ENCODE measurements at places on chromosomes 13 and 19.

GRCh38 chr13:54029720-54030119 lies 1001.1 kb downstream of the OLFM4 start:
- DNase-seq = no peak

- DNase-seq = no peak
Observed at GRCh38 chr19:6970443-6970842, 50.8 kb downstream of the MBD3L2B start.

- no peak for DNase-seq
Observed at GRCh38 chr13:49512578-49512977, 16.8 kb downstream of the PHF11 start.

DNA sequence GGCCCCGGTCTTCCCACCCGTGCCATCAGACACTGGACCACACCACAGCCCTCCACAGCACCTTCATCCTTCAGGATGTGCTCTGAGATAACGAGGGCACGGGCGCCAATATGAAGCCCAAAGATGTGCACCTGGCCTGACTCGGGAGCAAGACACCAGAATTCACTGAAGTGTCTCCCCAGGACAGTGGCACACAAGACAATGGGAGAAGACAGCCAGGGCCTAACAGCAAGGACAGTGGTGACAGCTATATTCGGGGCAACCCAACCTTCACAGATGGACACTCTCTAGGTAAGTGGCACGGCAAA lies 7.2 kb downstream of the DDX39A start:
- no peak for DNase-seq

DNA sequence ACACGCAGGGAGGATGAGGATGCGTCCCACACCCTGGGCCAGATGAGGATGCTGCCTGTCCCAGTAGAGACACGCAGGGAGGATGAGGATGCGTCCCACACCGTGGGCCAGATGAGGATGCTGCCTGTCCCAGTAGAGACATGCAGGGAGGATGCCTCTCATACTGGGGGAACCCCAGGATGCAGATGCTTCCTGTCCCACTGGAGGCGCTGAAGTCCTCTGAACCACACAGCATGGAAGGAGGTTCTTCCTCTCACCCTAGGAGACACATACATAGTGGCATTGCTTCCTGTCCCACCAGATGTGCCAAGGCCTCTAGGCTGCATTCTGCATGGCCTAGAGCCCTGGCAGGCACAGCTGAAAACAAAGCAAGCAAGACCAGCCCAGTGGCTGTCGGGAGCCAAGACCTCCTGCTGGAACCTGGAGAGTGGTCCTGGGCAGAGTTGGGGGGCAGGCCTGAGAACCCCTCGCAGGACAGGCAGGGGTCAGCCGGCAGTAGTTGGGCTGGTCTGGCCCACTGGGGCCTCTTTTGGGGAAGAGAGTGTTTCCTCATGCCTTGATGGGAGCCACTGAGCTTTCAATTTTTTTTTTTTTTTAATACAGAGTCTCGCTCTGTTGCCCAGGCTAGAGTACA lies 4.3 kb downstream of the HPN start:
- no peak for DNase-seq

DNA sequence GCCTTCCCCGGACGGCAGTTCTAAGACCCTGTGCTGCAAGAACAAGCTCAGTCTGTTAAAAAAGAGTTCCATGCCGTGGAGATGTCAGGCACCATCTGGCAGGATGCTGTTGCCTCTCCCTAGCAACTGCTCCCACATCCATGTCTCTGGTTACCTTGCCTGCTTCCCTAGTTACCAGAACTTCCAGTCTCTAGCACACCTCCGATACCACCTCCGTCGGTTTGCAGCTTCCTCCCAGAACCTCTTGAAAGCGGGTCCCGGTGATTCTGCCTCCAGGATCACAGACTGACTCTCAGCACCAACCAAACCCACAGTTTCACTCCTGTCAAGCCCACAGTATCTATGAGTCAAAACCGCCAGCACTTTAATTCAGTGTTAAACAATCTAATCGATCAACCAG lies 55.4 kb downstream of the KCTD12 start:
- no peak for DNase-seq

DNA sequence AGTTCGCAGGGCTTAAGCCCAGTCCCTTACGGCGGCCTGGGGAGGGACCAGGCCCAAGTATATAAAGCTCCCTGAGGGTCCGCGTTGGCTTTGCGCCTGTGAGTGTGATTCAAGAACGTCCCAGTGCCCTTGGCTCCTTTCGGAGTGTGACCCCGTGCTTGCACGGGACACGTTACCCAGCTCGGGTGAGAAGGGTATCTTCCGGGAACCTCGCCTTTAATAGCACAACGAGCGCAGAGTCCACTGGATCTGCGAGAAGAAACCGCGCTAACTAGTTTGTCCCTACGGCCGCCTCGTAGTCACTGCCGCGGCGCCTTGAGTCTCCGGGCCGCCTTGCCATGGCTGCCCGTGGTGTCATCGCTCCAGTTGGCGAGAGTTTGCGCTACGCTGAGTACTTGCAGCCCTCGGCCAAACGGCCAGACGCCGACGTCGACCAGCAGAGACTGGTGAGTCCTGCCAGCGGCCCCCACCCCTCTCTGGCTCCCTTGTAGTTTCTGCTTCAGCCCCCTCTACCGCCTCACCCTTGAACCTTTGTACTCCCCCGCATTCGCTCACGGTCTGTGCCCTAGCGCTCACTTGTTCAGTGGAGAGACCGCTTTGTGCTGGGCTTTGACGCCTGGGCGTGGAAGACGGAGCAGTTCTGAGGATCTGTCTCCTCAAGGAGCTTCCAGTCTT lies at the start of gene DNAJC15:
DNAJC15 (plus strand) TSS at position 298 of the 675 bp plus-strand sequence; CDS start at position 339, 41 bp downstream.
- DNase-seq = peak; percentile 67

All from stimulated activated CD8-positive, alpha-beta memory T cell treated with anti-CD3 and anti-CD28 coated beads, Interleukin-15, amount 100 ng/mL, for 4 hours (primary cell).